ENCODE measurements at places on chromosomes 11 and 22. TPM values are rescaled to one million over a fixed set of nuclear protein-coding genes. Genes with fewer than 3 reads are reported as not detected.

- peak; percentile 33 for DNase-seq
These were observed 5.5 kb upstream of the APOA1 start for GRCh38 chr11:116842909-116843308.

- DNase-seq, result no peak
These were observed 15.5 kb downstream of the NEU3 start for GRCh38 chr11:75004215-75004614.

GRCh38 chr11:19935507-19935906 lies 222.9 kb downstream of the NAV2 start:
- DNase-seq, result no peak

DNA sequence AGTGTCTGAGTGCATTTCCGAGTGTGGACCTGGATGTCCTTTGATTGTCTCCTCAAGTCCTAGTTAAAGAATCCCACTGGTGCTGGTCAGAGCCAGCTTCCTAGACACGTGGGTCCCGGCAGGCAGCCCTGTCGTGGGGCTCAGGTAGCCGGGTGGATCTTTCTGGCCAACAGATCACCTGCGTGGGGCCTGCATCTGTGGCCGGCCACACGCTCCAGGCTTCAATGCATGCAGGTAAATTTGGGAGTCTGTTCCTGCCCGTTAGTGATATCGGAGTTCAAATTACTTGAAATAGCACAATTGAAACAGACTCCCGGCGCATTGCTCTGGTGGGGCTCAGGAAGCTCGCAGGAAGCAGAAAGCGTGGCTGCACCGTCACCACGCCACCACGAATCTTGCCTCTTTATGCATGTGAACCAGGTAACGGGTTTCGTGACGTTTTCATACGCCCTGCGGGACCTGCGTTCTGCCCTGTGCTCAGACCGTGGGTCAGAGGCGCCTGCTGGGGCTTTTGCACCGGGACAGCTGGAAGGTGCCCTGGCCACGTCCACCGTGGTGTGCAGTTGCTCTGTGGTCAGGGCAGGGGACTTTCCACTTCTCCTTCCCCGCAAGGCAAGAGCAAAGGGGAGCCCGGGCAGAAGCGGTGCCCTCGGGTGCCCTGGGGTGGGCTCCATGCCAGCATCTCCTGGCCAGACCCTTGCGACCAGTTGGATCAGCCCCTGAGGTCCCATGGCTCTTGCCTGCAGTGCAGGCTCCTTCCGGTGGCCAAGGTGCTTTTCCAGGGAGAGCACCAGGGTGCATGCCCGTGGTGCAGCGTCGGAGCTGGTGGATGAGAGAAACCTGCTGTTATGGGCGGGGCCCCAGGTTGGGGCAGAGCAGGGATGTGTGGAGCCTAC lies 803.5 kb downstream of the BRD1 start:
- DNase-seq, result no peak

GRCh38 chr11:46617134-46617971 lies at the start of the genes ATG13 and HARBI1:
Gene ATG13 (plus strand): TSS chr11:46617553. CDS start chr11:46644292, 26,739 bp downstream.
Gene HARBI1 (minus strand): TSS chr11:46617227. CDS start chr11:46616237, 990 bp downstream.
- peak; percentile 91 for DNase-seq

GRCh38 chr11:70046089-70046488 lies 32.0 kb upstream of the ANO1 start:
- DNase-seq, result peak; percentile 6

- DNase-seq, result no peak
These were observed 547.6 kb downstream of the BUD13 start for GRCh38 chr11:116225236-116225635.

GRCh38 chr11:85627332-85627997 lies at the start of gene DLG2:
Gene DLG2 (minus strand): TSS chr11:85627344.
- DNase-seq, result peak; percentile 39

GRCh38 chr22:28986366-28986765 lies 75.3 kb downstream of the C22orf31 start:
- DNase-seq, result no peak

GRCh38 chr11:104091281-104092096 lies 55.0 kb downstream of the DDI1 start:
- DNase-seq, result no peak

DNA sequence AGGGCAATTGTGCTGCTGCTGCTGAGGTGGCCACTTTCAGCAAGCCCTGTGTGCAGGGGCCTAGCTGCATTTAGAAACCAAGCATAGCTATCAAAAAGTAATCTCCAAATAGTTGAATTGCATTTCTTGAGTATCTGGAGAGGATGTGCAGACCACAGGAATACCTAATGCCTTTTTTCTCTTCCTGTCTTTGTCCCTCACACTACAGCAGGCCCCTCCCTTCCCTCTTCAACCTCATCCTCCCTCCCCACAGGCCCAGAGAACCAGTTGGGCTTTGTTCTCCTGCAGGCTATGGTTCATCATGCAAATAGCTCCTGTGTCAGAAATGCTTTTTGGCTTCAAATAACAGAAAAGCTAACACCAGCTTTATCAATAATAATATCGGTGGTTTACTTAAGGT lies 47.7 kb downstream of the DKK3 start:
- DNase-seq, result no peak

DNA sequence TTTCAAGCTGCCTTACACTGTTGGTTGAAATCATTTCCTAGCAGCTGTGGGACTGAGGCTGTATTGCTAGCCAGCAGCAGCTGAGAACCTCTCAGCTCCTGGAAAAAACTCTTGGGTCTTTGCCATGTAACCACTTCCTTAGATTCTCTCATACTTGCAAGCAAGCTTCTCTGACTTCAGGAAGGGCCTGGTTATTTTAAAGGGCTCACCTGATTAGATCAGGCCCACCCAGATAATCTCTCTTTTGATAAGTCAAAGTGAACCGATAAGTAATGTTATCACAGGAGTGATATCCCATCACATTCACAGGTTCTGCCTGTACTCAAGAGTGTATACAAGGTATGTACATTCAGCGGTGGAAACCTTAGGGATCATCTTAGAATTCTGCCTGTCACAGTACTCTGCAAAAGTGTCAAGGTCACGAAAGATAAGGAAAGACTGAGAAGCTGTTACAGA lies 7.4 kb upstream of the CLPB start:
- DNase-seq, result no peak

DNA sequence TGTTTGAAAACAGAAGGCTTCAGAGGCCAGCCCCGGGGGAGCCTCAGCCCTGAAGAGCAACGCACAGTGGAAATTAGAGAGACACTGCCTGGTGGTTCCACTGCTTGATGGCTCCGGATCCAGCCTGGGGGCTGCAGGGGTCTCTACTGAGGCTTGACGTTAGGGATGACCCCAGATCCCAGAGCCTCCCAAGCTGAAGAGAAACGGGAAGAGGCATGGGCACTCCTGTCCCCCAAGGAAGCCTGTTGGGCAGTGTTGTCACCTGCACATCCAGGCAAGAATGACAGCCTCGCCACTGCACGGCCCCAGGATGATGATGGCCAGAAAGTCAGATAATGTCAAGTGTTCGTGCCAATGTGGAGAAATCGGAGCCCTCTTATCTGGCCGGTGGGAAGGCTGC lies 56.8 kb upstream of the FGF3 start:
- no peak for DNase-seq

- no peak for DNase-seq
These were observed 99.6 kb downstream of the FAM168A start for GRCh38 chr11:73498343-73498742.

DNA sequence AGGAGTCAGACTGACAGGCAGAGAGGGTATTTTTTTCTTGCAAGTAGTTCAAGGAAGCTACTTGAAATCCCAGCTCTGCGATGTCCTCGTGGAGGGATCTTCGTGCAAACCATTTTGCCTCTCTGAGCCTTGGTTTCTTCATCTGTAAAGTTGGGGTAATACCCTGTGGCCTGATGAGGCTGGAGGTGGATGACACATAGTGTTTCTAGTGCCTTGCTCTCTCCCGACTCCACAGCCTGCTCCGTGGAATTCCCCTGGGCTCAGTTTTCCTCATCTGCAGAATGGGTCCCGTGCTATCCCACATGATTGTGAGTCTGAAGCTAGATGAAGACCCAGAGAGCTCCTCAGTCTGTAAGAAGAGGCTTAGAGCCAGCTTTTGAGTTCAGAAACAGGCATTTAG lies 32.7 kb downstream of the DAGLA start:
- no peak for DNase-seq

DNA sequence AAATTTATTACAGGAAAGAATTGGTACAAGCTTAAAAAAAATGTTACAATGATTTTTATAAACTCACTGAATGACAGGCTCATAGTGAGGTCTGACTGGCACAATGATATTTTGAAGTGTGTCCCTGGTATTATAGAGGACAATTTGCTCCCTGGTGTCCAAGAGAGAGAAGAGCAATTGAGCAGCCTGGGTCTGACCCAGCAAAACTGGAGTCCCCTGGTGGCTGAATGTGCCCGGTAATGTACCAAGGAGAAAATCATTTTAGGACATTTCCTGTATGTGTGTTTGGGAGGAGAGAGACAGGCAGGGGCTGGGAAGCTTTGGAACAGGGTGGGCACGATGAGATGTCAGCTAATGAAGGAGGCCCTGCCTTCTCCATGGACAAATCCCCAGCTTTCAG lies 125.3 kb downstream of the APOL5 start:
- DNase-seq, result peak; percentile 42

GRCh38 chr22:27537501-27537900 lies 264.1 kb downstream of the MN1 start:
- no peak for DNase-seq

GRCh38 chr11:28048812-28049211 lies 59.1 kb downstream of the KIF18A start:
- DNase-seq, result no peak

DNA sequence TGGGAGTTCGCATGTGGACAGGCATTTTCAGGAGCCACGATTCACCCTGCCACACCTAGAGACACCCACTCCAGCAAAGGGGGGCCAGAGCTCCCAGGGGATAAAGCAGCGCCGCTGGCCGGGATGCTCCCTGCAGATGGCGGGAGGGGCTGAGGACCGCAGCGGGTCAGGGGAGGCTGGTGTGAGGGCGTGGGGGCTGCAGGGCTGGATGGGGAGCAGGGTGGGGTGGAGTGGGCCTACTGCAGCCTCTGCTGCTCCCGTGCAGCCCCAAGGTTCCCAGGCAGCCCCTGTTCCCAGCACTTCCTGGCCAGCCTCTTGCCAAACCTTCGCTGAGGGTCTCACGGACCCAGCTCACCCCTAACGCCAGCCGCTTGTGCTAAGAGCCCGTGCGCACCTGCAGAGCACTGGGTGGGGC lies 13.0 kb downstream of the MUC5B start:
- DNase-seq, result no peak

- DNase-seq, result no peak
These were observed 5.5 kb downstream of the MRGPRX2 start for GRCh38 chr11:19055016-19055415.

- DNase-seq, result no peak
These were observed 32.8 kb upstream of the WNT7B start for GRCh38 chr22:46009730-46010129.

DNA sequence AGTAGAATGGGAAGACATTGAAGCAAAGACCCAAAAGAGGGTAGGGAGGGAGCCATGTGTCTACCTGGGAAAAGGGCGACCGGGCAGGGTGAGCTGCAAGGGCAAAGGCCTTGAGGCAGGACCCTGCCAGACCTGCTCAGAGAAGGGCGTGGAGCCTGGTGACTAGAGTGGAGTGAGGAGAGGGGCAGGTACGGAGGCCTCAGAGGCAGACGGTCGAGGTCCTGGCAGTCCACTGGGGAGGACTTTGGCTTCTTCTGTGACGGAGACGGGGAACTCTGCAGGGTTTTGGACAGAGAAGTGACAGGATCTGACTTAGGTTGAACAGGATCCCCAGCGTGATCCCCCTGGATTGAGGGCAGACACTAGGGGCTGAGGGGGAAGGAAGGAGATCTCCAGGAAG lies 12.9 kb downstream of the RIBC2 start:
- DNase-seq, result no peak

- no peak for DNase-seq
These were observed 21.5 kb downstream of the TCF20 start for GRCh38 chr22:42248995-42249394.

GRCh38 chr11:107842412-107843100 lies 16.0 kb downstream of the SLC35F2 start:
- no peak for DNase-seq

- DNase-seq, result no peak
These were observed 36.0 kb downstream of the IRAG1 start for GRCh38 chr11:10657308-10658271.

DNA sequence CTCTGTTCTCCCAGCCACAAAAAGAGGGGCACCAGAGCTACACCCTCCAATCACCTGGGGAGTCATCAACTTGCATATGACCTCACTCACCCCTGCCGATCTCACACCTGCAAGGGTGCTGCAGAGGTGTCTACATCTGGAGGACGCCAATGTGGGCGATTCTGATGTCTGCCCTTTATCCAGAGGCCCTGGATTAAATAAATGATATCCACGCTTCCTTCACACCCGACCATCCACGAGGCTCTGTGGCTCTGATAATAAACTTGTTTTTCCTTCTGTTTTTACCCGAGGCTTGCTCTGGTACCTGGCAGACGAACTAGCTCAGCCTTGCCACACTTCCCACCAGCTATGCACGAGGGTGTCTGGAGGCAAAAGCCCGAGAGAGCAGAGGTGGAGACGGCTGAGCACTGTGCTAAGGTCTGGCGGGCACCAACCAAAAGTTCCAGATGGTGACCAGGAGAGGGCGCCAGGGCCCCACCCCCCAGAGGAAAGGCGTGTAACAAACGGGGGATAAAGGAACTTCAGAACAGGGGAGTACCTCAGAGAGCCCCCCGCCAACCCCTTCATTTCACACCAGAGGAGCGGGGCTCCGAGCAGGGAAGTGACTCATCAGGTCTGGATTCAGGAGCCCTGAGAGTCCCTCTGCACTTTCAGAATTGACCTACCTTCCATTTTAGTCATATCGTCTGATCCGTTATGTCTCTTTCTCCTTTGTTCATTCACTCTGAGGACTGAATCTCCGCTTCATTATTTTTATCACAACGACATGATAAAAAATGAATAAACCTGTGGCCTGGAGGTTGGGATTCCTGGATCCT lies 13.5 kb downstream of the SCN3B start:
- DNase-seq, result peak; percentile 37

GRCh38 chr11:45876401-45876800 lies 9.1 kb upstream of the MAPK8IP1 start:
- DNase-seq, result no peak

The GRAMD1B gene
- 1.7 TPM for total RNA-seq

The OR8B2 gene
- total RNA-seq, result not detected

The ARHGAP8 gene
- total RNA-seq, result 38.4 TPM

The CNGA4 gene
- 0.12 TPM for total RNA-seq

The DMC1 gene
- 2.0 TPM for total RNA-seq

The TNNT3 gene
- total RNA-seq, result 0.72 TPM

The CRYBB3 gene
- 0.48 TPM for total RNA-seq

The HBD gene
- total RNA-seq, result not detected

The TBC1D10A gene
- total RNA-seq, result 34.3 TPM

The OR5L1 gene
- total RNA-seq, result not detected

The TECTA gene
- 0.16 TPM for total RNA-seq

The B4GALNT4 gene
- total RNA-seq, result 1.6 TPM

The TMEM41B gene
- total RNA-seq, result 41.7 TPM

The OR10A2 gene
- not detected for total RNA-seq

The ACTN3 gene
- 0.11 TPM for total RNA-seq

The CHRNA10 gene
- 2.4 TPM for total RNA-seq

The DLG2 gene
- 3.3 TPM for total RNA-seq

The UBQLNL gene
- not detected for total RNA-seq

The PRG3 gene
- total RNA-seq, result not detected

The RFPL1 gene
- not detected for total RNA-seq
